ENCODE measurements at places on chromosomes 1 and 21.

DNA sequence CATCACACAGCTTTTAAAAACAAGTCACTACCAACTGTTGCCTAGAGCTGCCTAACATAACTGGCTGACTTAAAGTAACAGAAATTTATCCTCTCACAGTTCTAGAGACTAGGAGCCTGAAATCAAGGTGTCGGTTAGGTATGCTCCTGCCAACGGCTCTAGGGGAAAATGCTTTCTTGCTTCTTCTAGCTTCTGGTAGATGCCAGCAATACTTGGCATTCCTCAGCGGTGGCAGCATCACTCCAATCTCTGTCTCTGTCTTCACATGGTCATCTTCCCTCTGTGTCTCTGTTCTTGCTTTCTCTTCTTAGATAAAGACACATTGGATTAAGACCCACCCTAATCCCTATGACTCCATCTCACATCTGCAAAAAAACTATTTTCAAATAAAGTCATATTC, 51.5 kb downstream of the DMRTA2 start:
- DNase-seq, result no peak

DNA sequence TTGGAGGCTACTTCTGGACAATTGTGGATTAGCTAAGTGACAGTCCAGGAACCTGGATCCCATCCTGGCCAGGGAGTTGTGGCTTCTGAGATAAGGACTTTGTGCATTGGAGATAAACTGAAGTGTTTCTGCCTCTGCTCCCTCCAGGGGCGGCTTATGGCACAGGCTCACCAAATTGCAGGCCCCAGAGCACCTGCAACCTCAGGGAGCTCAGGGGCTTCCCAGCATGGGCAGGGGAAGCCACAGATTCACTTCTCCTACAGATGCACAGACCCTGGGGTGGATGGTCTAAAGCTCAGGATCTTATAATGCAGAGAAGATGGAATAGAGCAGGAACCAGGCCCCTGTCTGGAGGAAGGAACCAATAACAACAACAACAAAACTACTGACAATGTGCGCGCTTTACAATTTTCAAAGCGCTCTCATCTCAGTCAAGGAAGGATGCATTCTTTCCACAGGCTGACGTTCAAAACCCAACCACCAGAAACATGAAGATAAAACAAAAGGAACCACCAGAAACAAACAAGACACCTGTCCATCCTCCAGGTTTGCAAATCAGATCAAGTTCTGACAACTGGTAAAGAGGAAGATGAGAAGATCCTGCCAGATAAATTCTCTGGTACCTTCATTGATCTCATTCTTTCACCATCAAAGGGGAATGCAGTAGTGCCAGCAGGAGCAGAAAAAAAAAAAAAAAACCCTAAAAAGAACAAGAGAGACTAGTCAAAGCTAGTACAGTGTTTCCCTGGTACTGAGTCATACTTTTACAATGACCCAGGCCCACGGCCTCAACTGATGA, 121.0 kb upstream of the IRF2BP2 start:
- peak; percentile 94 for DNase-seq

- peak; percentile 45 for DNase-seq
These were observed 14.6 kb upstream of the AHDC1 start for GRCh38 chr1:27618341-27619082.

DNA sequence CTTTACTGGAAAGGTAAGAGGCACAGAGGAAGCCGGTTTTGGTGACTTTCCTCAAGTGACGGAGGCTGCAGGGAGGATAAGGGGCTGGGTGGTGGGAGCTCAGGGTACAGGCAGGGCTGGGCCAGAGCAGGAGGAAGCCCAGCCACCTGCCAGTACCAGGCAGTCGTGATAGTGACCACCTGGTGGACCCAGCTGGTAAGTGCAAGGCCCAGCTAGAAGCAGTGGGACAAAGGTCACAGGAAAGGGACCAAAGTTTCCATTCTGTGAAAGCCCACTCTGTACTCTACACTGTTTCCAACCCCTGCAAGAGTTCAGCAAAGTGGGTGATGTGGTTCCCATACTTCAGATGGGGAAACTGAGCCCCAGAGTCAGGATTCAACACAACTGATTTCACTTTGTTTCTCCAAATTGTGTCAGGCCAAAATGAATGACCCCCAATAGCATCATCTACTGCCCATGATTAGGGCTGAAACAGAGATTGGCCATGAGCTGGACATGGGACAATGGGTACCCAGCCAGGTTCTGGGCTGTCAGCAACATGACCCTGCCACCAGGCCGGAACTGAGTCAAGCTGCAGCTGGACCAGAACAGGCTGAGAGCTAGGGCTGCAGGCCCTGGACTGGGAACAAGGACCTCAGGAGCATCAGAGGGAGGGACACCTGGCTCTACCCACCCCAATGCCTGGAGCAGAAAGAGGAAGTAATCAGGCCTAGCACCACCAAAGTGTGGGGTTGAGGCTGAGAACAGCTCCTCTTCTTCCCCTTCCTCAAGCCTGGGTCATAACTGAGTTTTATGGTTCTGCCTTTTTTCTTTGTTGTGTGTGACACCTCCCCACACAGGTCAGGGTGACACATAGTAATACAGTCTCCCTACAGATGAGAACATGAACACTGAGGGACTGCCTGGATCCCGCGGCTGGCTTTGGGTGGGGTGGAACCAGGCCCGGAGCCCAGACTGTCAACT, 50.2 kb downstream of the KCNN3 start:
- peak; percentile 7 for DNase-seq

GRCh38 chr21:38286739-38287471, 30.1 kb downstream of the KCNJ15 start:
- no peak for DNase-seq

- DNase-seq, result no peak
These were observed 12.6 kb downstream of the GTF2B start for GRCh38 chr1:88878731-88879130.

DNA sequence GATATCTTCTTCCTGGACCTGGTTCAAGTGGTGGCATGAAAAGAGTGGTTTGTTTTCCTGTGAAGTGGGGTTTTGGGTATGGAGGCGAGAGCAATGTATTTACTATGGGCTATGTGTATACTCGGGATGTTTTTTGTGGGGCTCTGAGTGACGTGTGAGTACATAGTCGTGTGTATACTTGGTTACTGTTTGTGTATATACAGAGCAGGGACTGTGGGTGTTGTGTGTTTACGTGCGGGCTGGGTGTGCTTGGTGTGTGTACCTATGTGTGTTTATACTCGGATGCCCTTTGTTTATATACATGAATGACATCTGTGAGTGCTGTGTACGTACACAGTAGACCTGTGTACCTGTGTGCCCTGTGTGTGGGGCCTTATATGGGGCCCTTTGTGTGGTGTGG, 50.0 kb downstream of the YARS1 start:
- DNase-seq, result no peak

- DNase-seq, result no peak
These were observed 104.1 kb downstream of the LRRC40 start for GRCh38 chr1:70101231-70101630.

- DNase-seq, result no peak
These were observed 276.2 kb downstream of the CACNA1E start for GRCh38 chr1:181759481-181759880.

- DNase-seq, result peak; percentile 30
These were observed 31.1 kb upstream of the MTF1 start for GRCh38 chr1:37890378-37891014.

GRCh38 chr1:112358798-112359408, 37.1 kb upstream of the CTTNBP2NL start:
- DNase-seq, result peak; percentile 46

- peak; percentile 59 for DNase-seq
These were observed 46.5 kb upstream of the RNF11 start for GRCh38 chr1:51189421-51190073.

- DNase-seq, result no peak
These were observed 23.3 kb downstream of the TBX19 start for GRCh38 chr1:168303716-168304540.

DNA sequence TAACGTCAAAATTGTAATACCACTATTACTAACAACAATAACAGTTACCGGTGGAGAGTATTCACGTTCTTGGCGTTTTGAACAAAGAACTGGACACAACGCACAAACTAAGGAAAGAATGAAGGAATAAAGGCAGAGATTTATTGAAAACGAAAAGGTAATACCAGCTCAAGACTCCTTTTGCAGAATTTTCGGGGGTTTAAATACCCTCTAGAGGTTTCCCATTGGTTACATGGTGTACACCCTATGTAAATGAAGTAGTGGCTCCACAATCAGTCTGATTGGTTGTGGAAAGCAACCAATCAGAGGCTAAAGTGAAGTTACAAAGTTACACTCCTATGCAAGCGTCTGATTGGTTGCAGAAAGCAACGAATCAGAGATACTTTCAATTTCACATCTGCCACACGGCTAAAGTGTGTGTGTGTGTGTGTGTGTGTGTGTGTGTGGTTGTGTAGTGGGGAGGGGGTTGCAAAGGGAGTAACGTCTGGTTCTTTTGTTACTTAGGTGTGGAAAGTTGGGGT, 1.1 kb upstream of the GTF2B start:
- DNase-seq, result peak; percentile 53

GRCh38 chr1:92881391-92881790, 49.6 kb downstream of the RPL5 start:
- no peak for DNase-seq

- DNase-seq, result no peak
These were observed 40.3 kb downstream of the UBE2U start for GRCh38 chr1:64243757-64244080.

- no peak for DNase-seq
These were observed 26.3 kb downstream of the AHDC1 start for GRCh38 chr1:27577504-27578188.

DNA sequence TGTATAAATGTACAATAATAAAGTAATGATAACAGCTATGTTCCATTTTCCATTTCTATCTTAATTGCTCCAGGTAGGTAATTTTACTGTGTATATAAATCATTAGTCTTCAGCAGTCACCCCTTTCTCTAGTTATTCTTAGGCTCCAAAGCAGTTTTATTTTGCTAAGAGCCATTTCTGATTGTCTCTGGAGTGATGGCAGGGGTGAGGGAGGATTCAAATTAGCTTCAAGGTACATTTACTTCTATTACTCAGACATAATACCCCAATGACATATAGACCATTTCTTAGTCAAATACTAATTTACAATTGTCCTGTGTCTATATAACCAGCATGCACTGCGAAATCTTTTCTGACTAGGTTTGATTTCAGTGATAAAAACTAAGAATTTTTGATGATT, 663.4 kb upstream of the PRMT6 start:
- DNase-seq, result no peak

- no peak for DNase-seq
These were observed 223.1 kb upstream of the TMEM51 start for GRCh38 chr1:14930247-14930965.

- DNase-seq, result no peak
These were observed 47.7 kb upstream of the RPL11 start for GRCh38 chr1:23643736-23644554.

- DNase-seq, result no peak
These were observed 735.7 kb upstream of the CXADR start for GRCh38 chr21:16777041-16777720.

DNA sequence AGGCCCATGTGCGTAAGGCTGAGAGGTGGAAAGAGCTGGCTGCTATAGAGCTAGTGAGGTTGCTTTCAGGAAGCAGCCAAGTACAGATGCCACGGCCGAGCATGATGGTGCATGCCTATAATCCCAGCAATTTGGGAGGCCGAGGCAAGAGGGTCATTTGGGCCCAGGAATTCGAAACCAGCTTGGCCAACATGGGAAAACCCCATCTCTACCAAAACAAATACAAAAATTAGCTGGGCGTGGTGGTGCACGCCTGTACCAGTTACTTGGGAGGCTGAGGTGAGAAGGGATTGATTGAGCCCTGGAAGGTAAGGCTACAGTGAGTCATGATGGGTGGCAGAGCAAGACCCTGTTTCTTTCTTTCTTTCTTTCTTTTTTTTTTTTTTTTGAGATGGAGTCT, 2.7 kb downstream of the CCDC24 start:
- no peak for DNase-seq

GRCh38 chr1:61585714-61586113, 139.2 kb downstream of the TM2D1 start:
- DNase-seq, result no peak

DNA sequence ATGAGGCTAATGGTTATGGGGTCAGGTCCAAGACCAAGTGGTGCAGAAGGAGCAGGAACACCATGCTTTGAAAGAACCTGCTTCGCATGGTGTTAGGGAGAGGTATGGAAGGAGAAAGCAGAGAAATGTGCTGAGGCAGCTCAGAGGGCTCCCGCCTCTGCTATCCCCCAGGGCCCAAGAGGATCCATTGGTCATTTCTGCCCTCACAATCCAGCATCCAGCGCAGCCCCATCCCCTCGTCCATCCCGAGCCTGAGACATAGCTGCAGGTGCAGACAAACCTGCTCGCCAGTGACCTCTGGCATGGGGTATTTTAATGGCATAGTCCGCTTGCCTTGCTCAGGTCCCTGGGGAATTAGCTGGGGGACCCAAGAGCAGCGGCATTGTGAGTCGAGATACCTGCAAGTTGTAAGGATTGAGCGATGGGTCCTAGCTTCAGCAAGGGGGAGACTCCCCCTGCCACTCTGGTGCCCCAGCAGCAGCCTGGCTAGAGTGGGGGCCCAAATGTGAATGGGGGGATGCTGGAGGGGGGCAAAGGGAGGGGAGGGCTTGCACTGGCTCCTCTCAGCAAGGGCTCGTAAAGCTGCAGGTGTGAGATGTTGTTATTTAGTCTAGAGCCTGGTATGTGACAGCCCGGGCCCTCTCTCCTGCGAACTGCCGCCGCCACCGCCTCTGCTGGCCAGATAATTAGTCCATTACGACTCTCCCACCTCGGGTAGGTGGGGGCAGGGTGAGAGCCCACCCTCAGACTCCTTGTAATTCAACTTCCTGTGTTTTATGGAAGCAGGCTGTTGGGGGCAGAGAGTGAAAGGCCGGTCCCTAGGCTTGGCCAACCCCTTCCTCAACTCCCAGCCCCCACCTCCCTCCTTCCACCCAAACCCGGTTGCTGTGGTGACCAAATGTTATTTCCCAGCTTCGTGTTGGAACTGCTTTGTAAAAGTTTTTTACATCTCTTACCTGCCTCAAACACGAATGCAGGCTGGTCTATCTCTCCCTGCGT, 118.8 kb downstream of the RNF220 start:
- no peak for DNase-seq

- DNase-seq, result no peak
These were observed 3.9 kb downstream of the C1orf87 start for GRCh38 chr1:60069691-60070090.

DNA sequence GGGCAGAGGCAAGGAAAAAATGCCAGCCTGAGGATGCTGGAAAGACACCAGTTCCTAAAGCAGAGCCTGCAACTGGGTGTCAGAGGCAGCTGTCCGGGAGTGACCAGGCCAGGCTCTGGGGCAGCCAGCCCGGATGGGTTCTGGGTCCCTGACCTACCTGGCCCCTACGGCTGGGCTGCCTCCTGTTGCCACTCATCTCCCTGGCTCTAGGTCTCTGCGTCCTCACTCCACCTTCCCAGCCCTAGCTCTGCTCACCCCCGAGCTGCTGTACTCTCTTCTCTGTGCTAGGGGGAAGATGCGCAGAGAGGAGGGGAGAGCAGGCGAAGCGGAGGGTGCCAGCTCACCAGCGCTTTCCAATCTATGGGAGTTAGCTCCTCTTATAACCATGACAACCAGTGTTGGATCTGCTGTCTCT, 9.0 kb downstream of the ARHGEF2 start:
- DNase-seq, result no peak

DNA sequence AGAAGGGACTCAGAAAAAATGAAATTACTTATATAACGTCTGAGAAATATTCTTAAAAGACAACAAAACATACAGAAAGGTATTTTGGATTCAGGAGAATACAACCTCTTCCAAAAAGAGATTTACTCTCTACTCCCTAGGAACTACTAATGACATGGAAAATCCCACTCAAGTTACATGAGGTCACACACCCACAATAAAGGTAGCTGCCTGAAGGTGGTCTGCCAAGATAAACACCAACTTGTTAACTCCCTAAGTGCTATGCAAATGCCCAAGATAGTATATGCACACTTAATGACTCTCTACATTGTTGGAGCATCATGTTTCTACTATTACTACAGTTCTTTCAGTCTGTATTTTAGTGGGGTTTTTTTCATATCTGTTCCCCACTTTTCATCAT, 26.5 kb downstream of the RERE start:
- DNase-seq, result no peak

Data from activated CD4-positive, alpha-beta T cell treated with anti-CD3 and anti-CD28 coated beads, Interleukin-2, amount 50 U/mL, for 16 hours (primary cell).